ENCODE measurements at places on chromosomes 13 and 19.

DNA sequence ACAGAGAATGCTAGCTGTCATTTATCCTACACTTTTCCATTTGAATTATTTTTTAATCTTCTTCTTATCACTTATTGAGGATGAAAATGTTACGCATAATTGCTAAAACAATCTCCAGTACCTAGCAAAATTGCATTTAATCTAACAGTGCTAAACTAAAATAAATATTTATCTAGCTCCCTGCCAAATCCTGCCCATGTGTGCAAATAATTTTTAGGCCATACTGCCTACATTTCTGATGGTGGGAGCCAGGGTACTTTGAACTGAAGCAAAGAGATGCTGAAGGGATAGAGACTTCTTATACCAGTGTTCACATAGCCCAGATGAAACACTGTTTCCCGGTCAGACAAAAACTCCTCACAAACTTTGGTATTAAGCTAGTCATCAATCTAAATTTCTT, 1268.7 kb upstream of the PCDH20 start:
- DNase-seq = no peak

DNA sequence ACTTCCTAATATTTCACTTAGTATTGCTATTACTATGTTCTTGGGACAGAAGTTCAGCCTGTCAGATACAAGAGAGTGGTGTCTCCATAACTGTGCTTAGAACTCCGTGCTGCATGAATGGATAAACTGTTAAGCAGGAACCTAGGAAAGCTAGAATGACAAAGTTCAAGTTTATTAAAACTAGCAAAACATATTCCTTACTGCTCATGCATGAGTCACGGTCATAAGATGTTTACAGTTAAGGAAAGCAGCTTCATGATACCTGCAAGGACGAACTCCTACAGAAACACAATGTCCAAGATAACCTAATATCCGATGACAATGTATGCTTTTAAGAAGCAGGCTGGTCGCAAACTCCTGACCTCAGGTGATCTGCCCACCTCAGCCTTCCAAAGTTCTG, 6.0 kb upstream of the ZNF765 start:
- no peak for DNase-seq

DNA sequence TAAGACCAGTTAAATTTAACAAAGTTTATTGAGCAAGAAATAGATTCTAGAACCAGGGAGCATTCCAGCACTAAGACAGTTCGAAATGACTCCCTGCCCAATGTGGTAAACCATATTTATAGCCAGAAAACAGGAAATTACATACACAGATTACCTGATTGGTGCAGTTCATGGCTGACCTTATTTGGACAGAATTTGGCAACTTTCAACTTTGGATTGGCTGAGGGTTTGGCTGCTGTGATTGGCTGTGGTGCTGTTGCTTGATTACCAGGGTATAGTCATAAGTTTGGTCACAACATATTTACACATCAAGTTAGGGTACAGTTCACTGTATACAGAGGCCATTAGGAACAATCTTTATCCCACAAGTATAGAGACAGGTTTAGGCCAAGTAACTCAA, 984.8 kb upstream of the MIR17HG start:
- DNase-seq = no peak

DNA sequence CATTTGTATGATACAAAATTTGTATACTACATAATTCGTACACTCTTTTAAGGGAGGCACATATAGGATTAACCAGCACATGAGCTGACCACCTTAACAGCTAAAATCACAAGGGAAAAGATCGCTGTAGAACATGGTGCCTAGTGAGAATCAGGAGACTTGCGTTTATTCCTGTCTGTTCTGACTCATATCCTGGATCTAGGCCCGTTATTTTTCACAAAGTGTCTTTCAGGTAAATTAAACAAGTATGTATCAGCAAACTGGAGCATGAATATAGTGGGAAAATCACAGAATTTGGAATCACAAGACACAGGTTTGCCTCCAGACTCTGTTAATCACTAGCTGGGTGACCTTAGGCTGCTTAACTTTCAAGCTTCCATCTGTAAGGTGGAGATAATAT, 47.5 kb upstream of the ESD start:
- no peak for DNase-seq

DNA sequence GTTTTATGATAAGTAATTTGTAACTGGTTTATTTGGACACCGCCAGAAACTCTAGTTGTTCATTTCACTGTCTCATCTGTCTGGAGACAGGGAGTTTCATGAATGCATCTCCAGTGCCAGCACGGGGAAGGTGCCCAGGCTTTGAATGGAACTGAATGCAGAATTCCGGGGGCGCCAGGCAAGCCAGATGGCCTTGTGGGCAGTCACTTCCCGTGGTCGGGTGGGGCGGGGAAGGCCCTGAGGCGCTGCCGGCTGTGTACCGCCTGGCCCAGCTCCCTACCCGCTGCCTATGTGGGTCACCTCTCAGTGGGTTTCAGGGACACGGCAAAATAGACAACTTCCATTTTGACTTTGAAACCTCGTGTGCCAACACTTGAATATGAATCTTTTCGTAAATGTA, 28.8 kb upstream of the MCF2L start:
- no peak for DNase-seq

DNA sequence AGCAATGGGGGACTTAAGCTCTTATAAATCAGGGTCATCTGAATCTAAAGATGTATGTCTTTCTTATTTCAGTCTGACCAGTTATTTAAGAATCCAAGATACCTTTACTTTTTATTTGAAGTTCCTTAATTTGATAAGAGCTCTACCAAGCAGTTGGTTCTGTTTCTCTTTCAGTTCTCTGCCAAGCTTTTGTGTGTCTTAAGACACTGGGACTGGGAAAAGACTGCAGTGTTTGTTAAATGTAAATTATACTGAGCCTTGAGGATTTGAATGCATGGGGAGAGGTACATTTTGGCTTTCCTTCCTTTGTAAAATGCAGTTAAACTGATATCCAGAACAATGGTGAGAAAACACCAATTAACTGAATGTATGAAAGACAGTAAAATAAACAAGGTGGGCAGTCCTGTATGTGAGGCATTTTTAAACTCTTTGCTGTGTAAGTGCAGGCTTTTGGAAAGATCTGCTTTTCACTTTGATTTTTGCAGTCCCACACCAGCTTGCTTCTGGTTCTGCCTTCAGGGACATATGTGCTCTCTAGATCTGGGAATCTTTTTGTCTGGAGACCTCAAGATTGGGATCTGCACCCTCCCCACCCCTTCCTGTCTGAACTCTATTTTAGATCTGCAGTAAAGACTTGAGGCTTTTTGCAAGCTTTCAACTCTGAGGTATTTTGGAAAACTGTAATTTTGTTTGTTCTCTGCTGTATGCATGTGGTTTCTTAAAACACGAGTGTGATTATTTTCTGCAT, 77.6 kb downstream of the LRCH1 start:
- peak; percentile 33 for DNase-seq

- DNase-seq = no peak
Measured at GRCh38 chr13:113080901-113081521, 24.6 kb upstream of the F7 start.

DNA sequence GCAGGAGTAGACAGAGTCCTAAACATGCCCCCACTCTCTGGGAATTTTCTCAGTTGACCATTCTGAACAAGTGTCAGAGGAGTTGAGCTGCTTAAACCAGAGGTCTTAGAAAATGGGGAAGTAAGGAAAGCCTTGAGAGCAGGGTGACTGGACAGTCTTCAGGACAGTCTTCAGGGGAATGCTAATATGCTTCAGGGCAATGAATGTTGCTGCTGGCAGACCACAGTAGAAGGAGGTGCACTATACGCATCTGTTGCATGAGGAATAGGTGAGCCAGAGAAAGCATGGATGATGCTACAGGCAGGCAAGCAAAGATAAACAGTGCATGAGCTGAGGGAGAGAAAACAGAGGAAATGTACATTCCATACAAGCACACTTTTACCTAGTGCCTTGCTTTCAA, 196.6 kb upstream of the GPR12 start:
- no peak for DNase-seq

GRCh38 chr19:23116802-23117571, at the start of gene ZNF730:
Gene ZNF730, plus strand, starts transcription at chr19:23117025. Its CDS starts 149 bp downstream, at chr19:23117174.
- peak; percentile 68 for DNase-seq

DNA sequence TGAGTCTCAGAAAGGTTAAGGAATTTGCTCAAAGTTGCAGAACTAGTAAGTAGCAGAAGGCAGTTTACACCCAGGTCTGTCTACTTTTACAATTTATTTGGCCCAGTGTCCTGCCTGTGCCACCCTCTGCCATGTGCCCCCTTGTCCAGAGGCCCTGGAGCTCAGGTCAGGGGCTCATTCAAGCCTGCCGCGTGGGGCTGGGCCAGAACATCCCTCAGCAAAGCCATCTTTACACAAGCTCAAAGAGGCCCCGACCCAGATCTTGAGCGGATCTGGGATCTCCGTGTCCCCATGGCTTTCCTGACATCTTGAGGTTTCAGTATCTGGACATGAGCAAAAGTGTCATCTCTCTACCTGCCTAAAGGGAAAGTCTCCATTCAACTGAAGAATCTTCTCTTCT, 76.4 kb upstream of the VSTM2B start:
- no peak for DNase-seq

- DNase-seq = no peak
Measured at GRCh38 chr13:22325761-22326160, 654.9 kb downstream of the FGF9 start.

- no peak for DNase-seq
Measured at GRCh38 chr13:113446488-113446854, 6.8 kb downstream of the ADPRHL1 start.
